Esophagus squamous epithelium (tissue), 5 donors: ENCODE measurements at places on chromosomes 5 and 9.

- no peak for DNase-seq
Observed at GRCh38 chr9:93459432-93459847, 6.1 kb upstream of the FAM120AOS start.

DNA sequence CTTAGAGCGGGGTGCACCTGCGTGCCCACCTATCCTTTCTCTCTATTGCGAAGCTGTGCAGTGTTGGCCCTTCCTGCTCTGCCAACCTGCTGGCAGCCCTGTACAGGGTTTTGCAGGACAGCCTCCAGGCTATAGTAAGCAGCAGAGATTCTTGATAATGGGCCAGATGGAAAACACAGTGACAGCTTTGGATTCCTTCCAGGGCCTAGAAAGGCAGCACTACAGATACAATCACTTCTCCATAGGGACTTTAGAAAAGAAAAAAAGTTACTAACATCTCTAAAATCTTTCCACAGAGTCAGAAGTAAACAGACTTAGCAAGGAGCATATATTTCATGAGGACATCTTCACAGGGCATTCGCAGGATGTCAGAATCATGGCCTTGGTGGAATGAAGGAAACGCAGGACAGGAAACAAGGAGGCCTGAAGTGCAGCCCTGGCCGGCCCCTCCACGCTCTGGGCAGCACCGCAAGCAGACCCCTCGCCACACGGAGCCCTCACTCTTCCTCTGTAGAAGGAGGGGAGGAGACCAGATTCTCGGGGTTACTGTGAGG is 172.1 kb upstream of the GAS1 start:
- no peak for DNase-seq

- no peak for DNase-seq
Observed at GRCh38 chr9:75382126-75382525, 293.8 kb downstream of the OSTF1 start.

DNA sequence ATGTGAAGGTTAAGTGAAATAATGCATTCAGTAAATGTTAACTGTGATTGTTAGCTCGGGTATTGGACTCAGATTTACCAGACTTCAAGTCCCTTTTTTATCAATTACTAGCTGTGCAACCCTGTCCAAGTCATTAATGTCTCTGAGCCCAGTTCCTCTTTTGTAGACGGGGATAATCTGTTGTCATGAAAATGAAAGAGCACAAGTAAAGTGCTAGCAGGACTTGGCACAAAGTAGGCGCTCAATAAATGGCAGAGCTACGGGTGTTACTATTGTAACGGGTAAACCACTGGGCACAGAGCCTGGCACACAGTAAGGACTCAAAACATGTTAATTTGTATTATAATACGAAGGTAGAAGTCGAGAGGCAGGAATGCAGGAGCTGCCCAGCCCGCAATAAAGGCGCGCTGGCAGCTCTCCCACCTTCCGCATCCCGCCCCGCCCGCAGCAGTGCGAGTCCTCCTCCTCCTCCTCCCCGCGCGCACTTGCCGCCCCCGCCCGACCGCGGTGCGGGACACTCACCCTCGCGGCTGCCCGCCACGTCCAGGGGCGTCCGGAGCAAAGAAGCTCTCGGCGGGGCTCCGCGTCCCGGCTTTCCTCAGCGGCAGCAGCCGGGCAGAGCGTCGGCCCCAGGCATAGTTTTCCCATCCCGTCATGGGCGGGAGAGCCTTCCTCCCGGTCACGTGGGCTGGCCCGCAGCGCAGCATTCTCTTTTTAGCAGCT is at the start of gene C1QTNF2:
TSS of gene C1QTNF2 (minus strand) at position 637 of the 723 bp plus-strand sequence. CDS start 15,615 bp downstream, outside the sequence.
- DNase-seq, result no peak

DNA sequence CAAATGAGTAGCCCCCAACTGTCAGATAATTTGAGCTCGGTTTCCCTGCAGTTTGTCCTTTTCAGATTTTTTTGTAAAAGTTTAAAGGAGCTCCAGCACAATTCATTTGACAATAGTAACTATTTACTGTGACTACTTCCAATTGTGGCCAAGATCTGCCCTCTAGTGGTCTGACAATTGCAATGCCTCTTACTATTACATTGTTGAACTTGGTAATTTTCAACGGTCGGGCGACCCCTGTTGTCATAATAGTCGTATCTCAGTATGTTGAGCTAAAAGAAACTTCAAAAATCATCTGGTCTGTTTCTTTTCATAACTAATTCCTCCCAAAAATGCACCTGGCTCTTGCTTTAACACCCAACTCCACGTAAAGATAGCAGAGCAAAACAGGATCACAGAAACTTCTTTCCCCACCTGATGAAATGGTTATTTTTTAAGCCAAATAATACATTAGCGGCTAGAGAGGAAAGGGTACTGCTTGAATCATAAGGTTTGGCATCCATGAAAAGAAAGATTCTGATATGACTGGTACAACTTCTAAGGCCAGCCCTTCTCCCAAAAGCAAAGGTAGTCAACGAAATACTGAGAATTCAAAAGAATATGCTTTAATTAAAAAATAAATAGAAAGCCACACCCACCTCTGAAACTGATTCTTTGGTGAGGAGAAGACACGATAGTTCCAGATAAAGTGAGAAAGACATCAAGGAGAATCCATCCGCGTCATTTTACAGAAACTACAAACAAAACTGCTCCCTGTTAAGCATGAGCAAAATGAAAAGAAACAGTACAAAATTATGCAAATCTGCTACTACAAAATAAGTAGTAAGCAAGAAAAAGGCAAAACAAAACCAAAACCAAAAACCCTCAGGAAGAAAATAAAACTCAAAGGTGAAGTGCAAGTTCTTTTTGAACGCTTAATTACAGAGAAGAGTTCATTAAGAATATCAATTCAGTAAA is 76.9 kb upstream of the HTR4 start:
- no peak for DNase-seq
